ENCODE measurements at places on chromosomes 5 and 9.

DNA sequence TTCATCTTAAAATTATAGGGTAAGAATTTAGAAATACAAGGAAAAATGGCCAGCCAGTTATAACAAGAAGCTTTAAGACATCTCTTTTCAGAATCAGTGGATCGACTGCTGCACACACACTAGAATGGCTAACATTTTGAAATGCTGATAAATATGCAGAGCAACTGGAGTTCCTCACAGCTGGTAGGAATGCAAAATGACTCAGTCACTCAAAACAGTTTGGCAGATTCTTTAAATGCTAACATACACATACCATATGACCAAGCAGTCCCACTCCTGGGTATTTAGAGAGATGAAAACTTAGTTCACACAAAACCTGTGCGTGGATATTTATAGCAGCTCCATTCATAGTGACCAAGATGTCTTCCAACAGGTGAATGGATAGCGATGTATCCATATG lies 23.2 kb upstream of the PSAT1 start:
- no peak for DNase-seq

DNA sequence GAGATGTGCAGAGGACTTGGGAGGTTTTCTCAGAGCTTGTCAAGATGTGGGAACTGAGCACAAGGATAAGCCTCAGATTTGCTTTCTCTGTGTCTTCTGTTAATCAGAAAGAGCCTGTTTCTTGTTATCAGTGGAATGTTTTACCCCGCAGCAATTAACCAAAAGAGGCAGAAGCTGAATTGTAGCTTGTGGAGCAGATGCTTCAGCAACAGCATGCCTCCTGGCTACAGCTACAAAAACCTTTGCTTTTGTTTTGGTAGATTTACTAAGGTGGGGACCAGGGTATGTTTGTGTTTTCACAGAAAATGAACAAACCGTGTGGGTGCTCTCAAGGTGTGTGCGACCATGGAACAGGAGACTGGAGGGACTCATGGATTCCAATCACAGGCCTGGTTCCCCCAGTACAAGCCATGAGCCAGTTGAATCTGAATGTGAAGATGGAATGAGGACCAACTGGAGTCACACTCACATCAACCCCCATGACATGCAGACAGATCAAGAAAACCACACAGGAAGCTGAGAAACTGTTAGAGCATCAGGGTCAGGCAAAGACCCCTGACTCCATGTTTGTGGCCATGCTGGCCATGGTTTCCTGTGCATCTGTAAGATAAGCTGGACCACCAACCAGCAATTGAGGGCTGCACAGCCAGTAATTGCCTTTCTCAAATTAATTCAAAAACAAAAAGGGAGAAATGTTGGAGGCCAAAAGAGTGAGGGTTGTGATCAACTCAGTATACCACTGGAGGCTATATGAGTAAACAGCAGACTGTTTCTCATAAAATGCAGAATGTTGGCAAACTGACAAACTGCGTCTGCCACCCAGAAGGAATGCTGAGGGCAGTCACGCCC lies 6.9 kb downstream of the UGT3A2 start:
- DNase-seq = no peak

DNA sequence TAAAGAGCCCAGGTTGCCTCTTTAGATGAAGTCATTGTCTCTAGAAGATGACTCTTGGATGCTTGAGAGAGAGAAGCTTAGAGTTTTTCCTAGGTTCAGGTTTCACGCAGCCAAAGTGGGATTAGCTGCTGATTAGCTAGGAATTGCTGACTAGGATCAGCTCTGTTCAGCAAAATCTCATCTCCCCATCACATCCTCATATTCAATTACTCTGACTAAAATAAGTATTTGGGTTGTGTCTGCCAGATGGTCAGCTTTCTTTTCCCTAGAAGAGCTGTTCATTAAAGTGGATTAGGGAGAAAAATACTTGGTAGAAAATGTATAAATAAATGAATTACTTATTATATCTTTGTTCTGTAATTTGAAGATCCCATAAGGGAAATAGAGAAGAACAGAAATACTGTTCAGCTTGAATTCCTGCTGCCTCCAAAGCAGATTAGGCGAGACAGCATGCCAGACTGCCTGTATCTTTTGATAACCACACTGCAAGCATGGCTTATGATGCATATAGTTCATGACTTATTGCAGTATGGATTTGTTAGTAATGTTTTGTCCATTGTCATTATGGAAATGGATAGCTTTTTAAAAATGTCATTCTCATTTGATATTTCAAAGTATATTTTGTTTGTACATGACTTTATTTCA lies 184.8 kb upstream of the CD180 start:
- DNase-seq = no peak

DNA sequence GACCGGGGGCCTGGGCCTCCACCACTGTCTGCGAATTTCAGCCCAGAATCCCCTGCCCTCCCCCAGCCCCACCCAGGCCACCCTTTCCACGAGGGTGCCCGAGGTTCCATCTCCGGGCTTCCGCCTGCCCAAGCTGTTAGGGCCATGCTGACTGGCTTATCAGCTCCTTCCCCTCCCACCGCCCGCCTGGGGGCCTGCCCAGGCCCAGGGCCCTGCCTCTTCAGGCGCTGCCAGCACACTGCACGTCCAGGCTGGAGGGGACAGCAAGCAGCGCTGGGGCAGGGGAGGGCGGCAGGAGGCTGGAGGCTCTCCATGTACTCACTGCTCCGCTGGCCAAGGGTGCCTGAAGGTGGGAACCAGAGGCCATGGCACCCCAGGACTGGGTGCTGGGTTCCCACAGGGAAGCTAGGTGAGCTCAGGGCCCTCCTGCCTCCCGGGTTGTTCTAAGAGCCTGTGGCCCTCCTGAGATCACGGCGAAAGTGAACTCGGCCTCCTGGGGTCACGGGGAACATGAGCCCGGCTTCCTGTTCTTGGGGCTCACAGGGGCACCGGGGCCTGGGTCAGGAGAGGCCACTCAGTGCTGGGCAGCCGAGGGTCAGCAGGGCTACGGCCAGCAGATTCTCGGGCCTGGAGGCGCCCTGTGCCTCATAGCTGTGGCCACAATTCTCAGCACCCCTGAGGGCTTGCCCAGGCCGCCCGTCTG lies 57.7 kb upstream of the EGFL7 start:
- DNase-seq = no peak

DNA sequence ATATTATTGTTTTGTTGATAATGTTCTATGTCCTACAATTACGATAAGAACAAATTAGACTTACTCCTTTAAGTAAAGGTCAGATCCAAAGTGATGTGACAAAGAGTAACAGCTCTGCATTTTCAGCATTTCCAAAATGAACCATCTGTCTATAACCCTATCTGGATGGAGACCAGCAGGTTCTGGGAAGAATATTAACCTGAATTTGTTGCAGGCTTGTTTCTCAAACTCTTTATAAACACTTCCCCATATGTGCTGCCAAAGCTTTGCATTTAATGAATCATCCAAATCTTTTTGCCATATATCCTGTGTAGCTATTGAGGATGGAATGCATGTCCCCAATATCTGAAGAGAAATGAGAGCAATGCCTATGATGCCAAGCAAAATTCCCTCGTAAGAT lies 198.9 kb upstream of the SLC27A6 start:
- no peak for DNase-seq

DNA sequence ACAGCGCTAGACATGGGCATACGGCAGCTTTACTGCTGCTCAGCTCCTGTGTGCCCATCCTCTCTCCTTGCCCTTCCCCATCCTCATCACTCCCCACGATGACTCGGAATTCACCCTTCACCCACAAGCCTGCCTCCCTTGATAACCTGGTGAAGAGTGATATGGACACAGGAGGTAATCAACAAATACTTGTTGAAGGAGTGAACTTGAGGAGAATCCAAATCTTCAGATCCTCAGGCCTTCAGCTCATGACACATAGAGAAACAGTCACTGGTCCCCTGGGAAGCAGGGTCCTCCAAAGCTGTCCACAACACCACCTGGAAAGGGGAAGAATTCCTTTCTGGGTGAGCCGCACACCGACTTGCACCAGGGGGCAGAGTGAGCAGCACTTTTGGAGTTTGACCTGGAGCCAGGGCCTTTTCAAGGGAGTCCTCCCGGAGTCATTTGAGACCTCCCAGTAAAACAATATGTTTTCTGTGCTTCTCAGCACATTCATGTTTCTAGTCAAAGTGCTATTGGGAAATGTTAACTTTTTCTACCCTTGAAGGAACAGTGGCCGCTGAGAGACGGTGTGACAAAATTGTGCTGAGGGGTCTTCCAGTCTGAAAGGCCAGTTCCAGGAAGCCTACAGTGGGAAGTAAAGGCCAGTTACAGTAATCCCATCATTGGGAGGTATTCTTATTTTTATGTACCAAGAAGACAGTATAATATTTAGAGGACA lies 332.3 kb downstream of the CWC27 start:
- DNase-seq = peak; percentile 20

DNA sequence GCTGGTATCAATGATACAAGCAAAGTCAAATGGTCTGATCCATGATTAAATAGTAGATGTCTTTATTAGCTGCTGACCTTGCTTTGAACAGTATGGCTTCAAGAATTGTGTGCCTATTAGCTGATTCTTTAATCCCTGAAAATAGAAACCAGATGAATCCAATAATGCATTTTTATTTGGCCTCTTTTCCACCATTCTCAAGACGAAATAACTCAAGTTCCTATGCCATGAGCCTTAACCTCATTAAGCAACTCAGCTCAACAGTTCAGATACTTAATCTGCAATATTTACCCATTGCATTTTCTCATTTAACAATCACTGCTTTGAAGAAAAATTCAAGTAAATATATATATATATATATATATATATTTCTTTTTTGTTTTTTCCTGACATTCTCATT lies 588.6 kb upstream of the MEF2C start:
- DNase-seq = no peak

DNA sequence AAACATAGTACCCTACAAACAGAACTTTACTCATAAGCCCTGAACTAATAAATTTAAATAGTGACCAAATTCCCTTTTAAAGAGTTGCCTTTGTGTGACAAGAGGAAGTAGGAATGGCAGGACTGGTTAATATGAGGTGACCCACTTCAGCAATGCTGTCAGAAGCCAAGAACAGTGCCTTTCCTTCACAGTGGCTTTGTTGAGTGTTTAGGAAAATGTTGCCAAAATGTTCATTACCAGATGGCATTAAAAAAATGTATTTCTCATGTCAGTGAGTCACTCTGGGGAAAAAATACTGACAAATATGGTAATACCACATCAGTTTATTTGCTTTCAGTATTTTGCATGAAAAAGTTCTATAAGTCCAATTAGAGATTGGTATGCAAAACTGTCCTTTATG lies 103.3 kb downstream of the DIRAS2 start:
- no peak for DNase-seq

DNA sequence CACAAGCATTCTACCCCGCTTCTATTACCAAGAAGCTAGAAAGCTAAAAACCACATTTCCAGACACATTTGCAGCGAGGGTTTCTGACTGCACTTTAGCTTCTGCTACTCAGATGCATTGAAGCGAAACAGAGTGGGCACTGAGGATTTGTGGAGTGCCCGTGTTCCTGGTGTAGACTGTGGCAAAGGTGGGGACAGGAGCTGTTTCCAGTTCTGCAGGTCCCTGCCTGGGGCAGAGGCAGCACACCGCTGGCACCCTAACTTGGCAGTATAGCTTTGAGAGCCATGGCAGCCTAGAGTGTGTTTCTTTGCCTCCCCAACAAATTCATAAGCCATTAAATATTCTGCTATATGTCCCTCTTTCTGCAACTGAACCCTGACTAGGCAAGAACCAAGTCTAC lies 108.6 kb upstream of the SPOCK1 start:
- no peak for DNase-seq

DNA sequence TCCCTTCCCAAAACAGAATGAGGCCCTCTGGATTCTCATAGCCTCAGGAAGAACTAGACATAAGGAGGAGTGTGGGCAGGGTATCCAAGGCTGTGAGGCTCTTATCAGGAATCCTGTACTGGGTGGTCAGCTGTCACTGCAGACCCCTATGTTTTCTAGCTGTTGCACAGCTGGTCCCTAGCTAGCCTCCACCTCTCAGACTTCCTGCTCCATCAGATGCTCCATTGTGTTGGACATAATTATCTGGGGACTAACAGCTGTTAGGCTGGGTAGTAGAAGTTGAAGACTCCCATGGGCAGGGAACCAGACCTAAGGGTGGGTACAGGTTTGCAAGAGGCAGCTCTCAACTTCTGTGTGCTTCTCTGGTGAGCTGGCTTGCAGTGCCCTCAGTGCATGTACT lies 18.4 kb downstream of the FAM219A start:
- no peak for DNase-seq

GRCh38 chr5:167861129-167861927 lies 430.1 kb upstream of the WWC1 start:
- DNase-seq = no peak

- peak; percentile 88 for DNase-seq
Observed at GRCh38 chr9:137236238-137236935, 4.7 kb upstream of the TUBB4B start.

DNA sequence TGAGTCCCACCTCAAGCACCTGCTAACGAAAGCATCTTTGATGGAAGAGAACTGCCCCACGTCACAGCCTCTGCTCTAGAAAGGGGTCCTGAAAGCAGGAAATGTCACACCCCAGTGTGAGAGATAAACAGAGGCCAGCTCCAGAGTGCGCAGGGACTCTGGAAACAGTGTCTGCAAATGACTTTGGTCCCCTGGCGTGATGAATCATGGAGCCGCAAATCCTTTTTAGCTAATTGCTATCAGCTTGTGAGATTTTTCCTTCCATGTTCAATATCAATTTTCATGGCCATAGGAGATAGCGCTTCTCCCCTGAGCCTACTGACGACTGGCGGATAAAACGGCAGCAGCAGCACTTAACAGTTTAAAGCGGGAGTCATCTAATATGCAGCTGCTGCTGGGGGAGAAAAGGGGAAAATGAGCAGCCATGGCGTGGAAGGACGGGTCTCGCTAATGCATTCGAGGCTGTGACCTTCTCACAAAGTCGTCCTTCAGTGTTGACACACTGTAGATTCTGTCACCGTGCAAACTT lies 209.6 kb upstream of the IRX1 start:
- DNase-seq = no peak

GRCh38 chr9:94554439-94555331 lies at the start of gene PCAT7:
PCAT7 (plus strand) TSS chr9:94555083.
- peak; percentile 10 for DNase-seq

- no peak for DNase-seq
Observed at GRCh38 chr9:6105738-6106137, 90.3 kb upstream of the RANBP6 start.

- no peak for DNase-seq
Observed at GRCh38 chr9:26163931-26164330, 485.7 kb upstream of the TUSC1 start.

- DNase-seq = no peak
Observed at GRCh38 chr9:93531374-93531773, 45.0 kb upstream of the PHF2 start.

DNA sequence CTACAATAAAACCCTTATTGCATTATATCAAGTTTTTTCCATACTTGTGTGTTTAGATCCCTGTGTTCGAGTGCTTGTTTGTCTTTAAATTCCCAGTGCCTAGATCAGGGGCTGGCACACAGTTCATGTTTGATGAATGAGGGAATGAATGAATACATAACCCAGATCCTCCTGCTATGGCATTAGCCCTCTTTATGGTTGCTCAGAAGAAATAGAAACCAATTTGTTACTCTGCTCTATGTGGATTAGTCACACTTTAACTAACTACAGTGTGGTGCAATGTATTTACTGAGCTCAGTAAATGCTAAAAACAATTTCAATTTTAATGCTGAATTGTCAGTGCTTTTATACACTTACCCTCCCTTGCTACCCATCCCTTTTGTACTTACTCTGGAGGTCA lies 16.4 kb upstream of the GALNT10 start:
- no peak for DNase-seq

All from CD4-positive, alpha-beta T cell treated with Interferon alpha-2 for 1 hour (primary cell).